ENCODE measurements at places on chromosomes 3 and 15.

DNA sequence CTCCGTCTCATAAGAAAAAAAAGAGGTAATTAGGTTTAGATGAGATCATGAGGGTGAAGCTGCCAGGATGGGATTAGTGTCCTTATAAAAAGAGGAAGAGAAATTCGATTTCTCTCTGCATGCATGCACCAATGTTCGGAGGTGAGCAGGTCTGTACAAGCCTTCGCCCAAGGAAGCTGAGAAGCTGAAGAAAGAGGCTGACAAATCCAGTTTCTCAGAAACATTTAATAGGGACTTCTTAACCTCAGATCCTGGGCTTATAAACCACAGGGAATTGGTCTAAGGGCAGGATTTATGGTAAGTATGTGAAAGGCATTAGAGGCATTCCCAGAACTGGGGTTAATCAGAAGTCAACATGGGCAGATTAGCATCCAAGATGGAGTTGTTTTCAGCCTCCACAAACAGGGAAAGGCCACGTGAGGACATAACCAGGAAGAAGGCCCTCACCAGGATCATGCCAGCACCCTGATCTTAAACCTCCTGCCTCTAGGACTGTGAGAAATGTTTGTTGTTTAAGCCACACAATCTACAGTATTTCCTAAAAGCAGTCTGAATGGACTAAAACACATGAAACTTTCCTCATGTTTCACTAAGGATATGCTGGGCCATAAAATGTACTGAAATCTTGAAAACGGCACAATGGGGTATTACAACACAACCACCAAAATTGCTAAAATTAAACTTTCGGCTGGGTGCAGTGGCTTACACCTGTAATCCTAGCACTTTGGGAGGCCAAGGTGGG, 11.3 kb downstream of the SHISA5 start:
- DNase-seq = no peak

DNA sequence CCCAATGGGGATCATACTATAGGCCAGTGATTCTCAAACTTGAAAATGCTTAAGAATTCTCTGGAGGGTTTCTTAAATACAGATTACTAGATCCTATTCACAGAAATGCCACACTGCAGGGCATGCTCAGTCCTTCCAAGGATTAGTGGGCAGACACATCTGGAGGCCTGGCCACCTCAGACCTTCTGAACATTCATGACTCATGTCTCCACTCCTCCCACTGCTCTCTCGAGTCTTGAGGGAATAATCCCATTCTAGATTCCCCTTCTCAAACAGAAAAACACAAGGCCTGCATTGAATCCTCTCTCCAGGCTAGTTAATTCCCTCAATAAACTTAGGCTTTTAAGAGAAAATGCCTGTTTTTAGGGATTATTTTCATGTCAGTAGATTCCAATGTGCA, 22.1 kb downstream of the ZNF621 start:
- no peak for DNase-seq

DNA sequence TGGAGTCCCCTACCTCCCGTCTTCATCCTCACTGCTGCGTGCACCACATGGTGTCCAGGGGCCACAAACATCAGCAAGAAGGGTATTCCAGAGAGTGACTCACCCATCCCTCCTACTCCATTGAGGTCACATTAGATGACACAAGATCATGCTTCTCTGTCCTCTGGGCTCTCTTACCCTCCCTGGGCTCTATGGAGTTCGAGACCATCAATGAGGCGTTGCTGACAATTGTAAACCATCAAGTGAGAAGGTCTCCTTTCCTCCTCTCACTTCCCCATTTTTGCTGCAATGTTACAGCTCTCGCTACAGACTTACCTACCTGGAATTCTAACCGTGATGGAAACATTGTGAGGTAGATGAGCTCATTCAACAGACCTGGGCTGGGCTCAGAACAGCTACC, 51.7 kb downstream of the HMCES start:
- no peak for DNase-seq

DNA sequence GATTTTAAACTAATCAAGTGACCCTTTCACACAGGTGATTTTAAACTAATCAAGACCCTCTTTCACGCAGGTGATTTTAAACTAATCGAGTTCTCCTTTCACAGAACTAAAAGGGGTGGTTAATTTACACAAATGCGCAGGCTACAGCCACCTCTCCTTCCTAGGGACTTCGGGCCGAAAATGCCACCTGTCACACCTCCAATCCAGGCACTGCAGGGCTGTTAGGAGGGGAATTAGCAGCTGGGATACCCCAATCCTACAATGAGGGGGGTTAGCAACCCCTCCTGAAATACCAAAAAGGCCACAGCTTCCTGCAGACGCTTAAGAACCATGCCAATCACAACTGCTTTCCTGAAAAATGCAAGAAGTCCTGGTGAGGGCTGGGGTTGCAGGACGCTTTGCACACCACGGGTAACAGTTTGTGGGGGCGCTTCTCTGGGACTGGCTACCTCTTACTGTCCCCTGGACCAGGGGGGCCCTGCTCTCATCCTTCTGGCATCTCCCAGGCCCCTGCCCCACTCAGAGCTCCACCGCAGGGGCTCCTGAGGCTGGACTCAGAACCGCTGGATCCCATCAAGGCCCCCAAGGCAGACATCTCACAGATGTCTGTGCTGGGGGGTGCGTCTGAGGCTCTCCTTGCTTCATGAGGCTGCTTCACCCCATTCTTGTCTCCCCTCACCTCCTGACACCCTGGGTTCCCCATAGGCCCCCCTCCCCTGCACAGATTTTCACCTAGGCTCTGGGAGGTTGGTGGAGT, 145.9 kb downstream of the OR4M2 start:
- no peak for DNase-seq

GRCh38 chr15:67892559-67893377, 52.9 kb upstream of the RNU6-1 start:
- no peak for DNase-seq

GRCh38 chr3:53092942-53093341, 37.3 kb downstream of the RFT1 start:
- DNase-seq = no peak

DNA sequence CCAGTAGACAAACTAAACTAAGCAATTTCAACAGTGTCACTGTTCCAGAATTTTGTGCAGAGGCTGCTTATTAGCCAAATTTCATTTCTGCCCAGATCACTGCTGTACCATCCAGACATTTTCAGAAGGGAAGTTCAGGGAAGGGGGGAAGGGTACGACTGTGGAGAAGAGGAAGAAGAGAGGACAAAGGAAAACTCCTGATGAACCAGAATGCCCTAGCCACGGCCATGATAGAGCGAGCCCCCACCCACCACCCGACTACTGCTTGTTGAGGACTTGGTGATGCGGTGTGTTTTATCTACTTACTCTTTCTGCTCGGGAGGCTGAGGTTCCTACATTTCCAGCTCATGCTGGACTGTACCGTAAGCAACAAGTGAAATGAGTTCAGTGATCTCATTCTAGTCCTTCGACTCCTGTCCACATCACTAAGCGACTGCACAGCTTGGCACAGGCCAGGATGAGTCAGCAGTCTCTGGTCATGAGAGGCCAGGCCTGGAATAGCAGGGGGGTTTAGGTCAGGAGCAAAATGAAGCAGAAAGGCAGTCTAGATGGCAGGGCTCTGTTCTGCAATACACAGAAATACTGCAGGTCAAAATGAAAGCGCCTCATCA, 330.8 kb downstream of the TIGIT start:
- no peak for DNase-seq

DNA sequence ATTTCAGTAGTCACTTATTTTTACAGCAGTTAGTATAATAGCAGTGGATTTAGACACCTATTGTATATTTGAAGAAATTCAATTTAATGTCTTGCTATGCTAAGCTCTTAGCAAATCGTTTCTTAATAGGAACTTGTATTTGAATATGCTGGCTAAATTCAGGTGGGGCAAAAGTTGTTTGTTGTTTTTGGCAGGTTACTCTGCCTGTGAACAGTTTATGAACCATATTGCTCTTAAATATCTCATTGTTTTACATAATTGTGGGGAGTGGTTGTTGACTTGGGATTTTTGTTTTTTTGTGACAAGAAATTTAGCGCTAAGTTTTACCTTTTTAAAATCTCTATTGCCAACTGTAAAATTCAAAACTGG, 43.4 kb downstream of the NR2C2 start:
- no peak for DNase-seq

DNA sequence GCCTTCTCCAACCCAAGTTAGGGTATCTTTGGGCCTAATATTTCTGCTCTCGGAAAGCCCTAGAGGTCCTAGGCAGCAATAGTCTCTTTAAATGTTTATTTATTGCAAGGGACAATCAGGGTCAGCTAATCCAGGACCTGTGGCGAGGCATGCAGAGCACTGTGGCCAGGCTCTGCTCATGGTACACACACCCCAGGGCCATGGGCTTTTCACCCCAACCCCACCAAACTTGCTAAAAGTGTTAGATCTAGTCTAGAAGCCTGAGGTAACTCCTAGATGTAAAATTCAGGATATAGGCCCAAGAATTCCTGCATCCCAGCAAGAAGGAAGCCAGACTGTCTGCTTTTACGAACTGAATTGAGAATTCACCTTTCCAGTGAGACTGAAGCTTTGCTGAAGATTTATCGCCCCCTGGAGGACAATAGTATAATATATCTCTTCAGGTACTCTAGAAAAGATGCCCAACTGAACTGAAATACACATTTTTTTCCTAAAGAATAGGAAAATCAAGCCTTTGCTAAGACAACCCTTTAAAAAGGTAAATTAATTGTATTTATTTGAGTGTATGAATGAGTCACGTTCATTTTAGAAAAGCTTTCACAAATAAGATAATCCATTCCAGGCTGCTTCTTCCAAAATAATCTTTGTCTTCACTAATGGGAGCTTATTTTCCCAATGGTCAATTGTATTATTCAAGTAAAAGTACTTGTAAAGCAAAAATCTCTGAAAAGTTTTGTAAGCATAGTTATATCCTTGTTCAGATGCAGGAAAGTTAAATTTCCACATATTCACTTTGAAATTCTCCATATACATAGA, 89.8 kb downstream of the LRRC3B start:
- peak; percentile 3 for DNase-seq

DNA sequence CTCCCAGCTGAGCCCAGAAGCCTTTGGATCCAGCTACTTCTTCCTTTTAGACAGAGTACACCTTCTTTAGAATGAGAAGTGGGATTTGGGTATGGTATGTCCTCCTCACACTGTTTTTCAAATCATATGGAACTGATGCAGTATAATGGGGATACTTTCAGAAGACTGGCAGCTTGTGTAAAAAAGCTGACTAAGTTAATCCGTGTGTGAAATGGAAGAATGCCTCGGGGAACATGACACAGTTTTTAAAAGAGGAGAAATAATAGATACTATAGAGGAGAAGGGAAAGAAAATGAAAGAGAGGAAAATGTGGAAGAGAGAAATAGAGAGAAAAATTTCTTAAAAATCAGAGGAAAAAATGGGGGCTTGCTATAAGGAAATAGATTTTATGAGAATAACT, 47.7 kb downstream of the TUSC7 start:
- no peak for DNase-seq

Measured in naive thymus-derived CD4-positive, alpha-beta T cell (primary cell).